Stimulated activated CD4-positive, alpha-beta T cell treated with anti-CD3 and anti-CD28 coated beads, Interleukin-4, amount 100 ng/mL, for 24 hours (primary cell): ENCODE measurements at places on chromosomes 3 and 15.

GRCh38 chr3:32428092-32429068, 36.7 kb downstream of the CMTM7 start:
- peak; percentile 33 for DNase-seq

DNA sequence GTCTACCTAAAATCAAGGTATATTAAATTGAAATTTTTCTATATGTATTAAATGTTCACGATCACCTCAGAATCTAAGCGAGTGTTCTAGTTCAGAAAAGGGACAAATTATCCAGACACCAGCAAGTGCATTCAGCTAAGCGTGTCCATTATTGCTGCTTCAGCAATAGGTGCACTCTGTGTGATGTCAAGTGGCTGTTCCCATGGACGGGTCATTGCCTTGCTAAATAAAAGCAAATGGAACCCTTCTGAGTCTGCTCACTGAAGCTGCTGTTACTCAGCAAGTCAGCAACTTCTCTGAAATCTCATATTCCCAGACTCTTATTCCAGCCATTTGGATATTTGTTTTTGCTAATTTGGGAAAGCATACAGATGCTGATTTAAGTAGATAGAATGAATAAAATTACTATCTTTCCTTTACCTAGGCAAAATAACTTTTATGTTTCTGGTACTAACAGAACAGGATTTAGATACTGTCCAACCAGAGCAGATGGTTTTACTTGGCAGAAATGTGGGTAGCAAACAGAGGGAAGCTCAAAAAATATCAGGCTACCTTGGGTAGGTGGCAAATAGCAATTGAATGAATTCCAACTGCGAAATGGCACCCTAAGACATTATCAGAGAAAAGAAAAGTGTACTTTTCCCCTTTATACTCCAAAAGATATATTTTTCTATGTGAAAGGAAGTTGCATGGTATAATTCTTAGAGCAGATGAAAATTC, 407.0 kb downstream of the GAP43 start:
- no peak for DNase-seq

GRCh38 chr15:50315814-50316630, 39.0 kb downstream of the GABPB1 start:
- DNase-seq, result no peak

- no peak for DNase-seq
Measured at GRCh38 chr3:139281522-139282196, 62.2 kb upstream of the MRPS22 start.

- DNase-seq, result no peak
Measured at GRCh38 chr15:101012326-101013200, 93.4 kb downstream of the LRRK1 start.

GRCh38 chr15:52104532-52105004, 8.0 kb downstream of the BCL2L10 start:
- DNase-seq, result no peak

DNA sequence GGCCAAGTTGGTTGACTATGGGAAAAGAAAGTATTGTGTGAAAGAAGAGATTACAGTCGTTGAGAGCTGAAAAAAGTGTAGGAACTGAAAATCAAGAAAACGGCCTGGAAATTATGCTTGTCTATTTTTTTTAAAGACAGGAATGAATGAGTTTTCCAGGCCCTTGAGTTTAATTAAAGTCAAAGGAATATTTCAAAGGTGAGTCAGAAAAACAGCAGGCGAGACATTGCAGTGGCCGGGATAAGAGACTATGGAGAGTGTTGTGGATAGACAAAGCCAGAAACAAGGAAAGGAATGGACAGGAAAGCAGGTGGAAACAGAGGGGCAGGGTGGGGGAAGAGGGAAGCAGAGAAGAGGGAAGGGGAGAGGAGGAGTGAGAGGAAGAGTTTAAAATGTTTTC, 275.1 kb upstream of the LRTM1 start:
- no peak for DNase-seq

DNA sequence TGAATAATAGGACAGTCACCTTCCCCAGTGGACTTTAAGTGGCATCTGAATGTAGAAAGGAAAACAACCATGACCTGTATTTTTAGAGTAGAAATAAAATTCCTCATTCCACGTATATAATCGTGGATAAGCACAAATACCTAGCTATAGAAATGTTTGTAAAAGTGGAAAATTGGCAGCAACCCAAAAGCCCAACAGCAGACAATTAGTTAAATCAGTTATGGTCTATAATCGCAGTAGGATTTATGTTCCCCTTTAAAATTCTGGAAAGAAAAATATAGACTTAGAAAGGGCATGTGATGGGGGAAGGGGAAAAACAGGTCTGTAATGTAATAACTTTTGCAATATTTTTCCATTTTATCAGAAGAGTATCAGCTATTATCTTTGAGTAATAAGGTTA, 241.9 kb upstream of the ST8SIA2 start:
- DNase-seq, result no peak

DNA sequence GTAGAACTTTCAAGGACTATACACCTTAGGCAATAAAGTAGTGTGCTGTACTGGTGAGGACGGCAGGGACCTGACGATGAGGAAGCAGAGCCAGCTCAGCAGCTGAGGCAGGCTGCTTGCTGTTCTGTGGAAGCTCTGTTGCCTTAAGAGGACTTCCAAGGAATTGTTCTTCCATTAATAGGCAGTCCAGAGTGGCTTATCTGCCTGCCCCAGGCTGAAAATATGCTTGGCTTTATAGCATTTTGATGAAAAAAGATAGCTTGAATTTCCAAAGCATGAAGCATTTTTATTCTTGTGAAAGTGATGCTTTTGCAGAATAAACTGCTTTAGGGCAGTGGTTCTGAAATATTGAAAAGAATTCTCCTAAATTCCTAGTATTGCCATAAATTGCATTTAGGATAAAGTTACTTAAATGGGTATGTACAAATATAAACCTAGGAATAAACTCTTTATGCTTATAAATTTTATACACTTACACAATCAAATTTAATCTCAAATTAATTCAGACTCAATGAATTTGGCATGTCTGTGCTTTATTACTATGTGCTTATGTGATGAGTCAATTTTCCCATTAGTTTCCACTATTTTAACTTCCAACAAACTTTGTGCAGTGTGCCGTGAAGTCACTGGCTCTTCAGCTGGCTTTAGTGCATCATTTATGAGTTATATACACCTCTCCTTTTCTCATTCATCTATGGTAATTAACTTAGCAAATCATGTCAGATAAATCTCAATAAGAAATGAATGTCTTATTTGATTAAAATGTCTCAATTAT, 231.0 kb upstream of the RASGRP1 start:
- DNase-seq, result no peak

DNA sequence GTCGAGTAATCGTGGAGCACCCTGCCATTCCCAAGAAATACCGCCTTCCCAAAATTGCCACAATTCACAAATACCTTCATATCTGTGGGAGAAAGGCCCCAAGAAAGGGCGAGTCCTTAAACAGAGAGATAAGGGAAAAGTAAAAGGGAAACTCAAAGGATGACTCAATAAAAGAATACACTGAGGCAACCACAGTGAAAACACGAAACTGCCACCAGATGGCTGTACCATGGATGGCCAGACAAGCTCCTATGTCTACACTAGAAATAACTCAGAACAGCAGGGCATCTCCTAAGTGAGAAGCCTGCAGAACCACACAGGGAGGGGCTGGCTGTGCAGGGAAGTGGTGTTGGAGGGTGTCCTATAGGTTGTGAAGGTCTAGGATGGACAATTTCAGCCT, 25.0 kb downstream of the SRGAP3 start:
- DNase-seq, result peak; percentile 10

DNA sequence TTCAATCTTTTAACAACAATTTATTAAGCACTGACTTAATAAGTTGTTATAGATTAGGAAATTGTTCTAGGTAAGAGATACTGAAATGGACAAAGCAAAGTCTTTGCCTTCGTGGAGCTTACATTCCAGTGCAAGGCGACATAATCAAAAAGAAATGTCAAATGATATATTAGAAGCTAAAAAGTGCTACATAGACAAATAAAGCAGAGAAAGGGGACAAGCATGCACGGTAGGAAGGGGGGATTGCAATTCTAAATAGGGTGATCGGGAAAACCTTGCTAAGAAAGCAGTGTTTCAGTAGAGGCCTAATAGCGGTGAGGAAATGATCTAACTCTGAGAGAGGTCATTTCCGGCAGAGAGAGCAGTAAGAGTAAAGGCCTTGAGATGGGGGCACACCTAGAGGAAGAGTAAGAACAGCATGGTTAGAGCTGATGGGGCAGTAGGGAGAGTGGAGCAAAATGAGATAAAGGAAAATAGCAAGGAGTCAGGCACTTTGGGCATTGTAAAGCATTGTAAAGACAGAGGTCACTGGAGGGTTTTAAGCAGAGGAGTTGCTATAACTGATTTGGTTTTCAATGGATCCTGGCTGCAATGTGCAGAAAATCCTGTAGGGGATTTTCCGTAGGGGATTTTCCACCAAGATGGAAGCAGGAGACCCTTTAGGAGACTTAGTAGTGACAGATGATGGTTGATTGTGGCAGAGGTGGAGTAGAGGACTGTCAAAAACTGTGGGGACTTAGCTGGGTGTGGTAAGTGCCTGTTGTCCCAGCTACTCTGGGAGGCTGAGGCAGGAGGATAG, 71.7 kb upstream of the CFAP20DC start:
- no peak for DNase-seq

GRCh38 chr3:11539677-11540076, 104.0 kb downstream of the VGLL4 start:
- DNase-seq, result no peak

DNA sequence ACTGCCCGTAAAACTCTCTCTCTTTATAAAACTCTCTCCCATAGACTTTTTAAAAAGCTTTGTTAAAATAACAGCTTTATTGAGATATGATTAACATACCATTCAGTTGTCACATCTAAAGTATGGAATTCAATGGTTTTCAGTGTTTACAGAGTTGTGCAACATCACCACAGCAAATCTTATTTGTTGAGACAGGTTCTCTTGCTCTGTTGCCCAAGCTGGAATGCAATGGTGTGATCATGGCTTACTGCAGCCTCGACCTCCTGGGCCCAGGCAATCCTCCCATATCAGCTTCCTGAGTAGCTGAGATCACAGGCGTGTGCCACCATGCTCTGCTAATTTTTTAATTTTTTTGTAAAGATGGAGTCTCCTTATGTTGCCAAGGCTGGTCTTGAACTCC, 35.9 kb upstream of the TRAK1 start:
- DNase-seq, result no peak

DNA sequence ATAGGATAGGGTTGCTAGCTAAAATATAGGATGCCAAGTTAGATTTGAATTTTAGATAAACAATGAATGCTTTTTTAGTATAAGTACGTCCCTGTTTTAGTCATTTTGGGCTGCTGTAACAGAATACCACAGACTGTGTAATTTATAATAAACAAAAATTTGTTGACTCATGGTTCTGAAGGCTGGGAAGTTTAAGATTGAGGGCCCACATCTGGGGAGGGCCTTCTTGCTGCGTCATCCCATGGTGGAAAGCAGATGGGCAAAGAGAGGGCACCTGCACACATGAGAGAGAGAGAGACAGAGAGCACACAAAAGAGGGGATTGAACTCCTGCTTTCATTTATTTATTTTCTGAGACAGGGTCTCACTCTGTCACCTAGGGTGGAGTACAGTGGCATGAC, 246.5 kb downstream of the EPHB1 start:
- DNase-seq, result no peak

GRCh38 chr3:98564282-98565005, 29.0 kb downstream of the CPOX start:
- peak; percentile 11 for DNase-seq

DNA sequence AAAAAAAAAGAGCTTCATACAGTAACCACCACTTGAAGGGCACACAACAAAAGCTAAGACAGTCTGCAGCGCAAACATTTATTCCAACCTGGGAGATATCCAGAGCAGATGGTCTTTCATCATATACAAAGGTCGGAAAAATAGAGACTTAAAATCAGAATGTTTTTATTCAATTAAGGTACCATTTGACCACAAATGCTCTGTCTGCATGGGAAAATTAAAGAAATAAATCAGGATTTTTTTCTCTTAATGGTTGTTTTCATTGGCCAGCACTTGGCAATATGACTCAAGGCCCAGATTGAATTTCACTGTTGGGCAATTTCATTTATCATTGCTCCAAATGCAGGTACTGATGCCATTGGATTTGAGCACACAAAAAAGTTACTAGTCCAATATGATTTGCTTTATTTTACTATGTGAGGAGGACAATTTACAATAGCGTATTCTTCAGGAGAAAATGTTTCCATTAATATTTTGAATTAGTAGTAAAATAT, 145.9 kb upstream of the AGTR1 start:
- DNase-seq, result no peak

DNA sequence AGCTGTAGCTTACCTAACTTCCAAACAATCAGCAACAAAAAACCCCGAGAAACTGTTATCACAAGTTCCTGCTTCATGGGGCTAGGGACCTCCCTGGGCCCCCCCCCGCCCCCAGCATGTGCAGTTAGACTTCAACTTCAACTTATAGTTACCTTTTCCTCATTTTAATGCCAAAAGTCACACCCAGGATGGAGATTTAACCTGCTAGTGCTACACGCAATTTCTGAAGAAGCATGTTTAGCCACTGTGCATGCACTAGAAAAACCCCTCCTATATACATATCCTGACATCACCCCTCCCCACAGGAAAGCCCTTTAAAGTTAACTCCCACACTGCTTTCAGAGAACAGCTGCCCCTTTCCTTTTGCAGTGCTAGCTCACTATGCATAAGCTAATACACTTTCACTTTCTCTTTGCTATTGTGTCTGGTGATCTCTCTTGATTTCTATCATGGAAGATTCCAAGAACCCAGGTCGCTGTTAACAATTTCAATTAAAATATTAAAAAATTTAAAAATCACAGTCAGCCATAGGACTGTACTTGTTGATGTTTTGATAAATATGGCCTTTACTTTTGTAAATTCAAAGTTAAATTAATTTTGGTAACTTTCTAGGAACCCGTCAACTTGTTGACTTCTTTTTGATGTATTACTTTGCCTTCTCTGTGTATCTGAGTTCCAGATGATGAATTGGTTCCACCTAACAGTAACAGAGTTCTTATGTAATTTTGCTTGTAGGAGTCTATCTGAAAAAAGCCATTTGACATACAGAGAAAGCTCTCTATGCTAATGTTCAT, 75.2 kb upstream of the ACAD9 start:
- DNase-seq, result peak; percentile 77

GRCh38 chr15:38528294-38528693, 36.3 kb downstream of the RASGRP1 start:
- DNase-seq, result no peak

- DNase-seq, result no peak
Measured at GRCh38 chr3:160472344-160472743, 22.8 kb upstream of the TRIM59 start.

GRCh38 chr3:138314751-138315150, 14.9 kb downstream of the NME9 start:
- DNase-seq, result no peak

- no peak for DNase-seq
Measured at GRCh38 chr15:68503213-68503612, 71.2 kb upstream of the ITGA11 start.
